CMK (cell line): ENCODE measurements at places on chromosomes 1 and 21.

DNA sequence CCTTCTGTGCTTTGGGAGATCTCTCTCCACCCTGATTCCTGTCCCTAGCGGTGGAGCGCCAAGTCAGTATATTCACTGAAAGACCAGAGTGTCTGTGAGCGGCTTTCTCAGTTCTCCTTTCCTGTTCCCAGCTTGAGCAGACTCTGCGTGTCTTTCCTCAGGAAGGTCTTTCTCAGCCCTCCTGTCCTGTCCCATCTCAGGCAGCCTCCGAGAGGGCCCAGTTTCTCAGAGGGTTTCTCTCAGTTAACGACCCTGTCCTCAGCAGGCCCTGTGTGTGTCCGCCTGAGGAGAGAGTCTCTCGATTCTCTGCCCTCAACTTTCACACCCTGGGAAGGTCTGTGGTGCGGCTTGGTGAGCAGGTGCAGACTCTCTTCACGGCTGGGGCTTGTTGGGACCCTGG lies 34.0 kb upstream of the CHIT1 start:
- no peak for DNase-seq

GRCh38 chr1:208759255-208759654 lies 515.1 kb upstream of the PLXNA2 start:
- no peak for DNase-seq

DNA sequence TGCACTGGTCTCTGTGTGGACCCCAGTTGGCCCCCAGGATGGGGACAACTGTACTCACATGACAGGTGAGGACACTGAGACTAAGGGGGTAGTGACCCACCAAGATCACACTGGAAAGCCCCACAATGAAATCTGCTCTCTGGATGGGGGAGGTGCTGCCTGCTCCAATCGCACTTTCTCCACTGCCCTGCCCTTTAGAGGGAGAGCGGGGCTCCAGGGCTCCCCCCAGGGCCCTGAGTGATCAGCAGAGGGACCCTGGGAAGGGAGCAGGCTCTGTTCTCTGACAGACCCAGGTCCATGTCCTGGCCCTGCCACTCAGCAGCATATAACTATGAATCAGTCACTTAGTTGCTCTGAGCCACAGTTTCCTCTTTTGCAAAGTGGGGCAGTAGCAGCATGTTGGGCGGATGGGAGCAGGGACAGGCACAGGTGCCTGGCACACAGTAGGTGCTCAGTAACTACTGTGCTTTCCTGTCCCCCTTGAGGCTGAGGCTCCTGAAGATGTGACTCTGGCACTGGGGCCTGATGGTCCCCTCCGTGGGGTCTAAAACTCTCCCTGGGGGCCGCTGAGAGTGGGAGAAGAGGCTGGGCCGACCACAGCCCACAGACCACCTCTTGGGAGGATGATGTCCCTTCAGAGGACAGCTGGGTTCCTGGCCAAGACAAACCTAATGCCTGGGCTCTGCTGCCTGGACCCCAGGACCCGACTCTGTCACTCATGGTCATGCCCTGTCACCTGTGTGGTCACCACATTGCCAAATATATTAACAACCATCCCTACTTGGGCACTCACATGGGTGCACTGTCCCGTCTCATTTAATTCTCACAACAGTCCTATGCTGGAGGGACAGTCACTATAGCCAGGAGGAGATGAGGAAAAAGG lies 222.7 kb downstream of the PTPRU start:
- no peak for DNase-seq

GRCh38 chr21:16117851-16118590 lies 388.2 kb downstream of the USP25 start:
- no peak for DNase-seq

DNA sequence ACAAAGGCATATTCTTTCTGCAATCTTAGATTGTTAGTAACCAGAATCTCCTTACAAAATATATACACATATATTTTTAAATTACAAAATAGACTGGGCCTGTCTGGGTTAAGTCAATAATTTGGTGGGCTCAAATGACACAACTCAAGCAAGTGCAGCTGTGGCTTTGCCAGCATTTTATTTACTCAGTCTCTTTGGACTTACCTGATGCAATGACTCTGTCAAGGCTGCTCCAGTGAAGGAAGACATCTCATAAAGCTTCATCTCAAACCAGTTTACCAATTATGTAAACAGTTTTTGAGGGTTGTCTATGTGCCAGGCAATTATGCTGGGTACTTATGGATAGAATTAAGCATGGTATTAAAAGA lies 22.8 kb upstream of the ABCA4 start:
- no peak for DNase-seq

DNA sequence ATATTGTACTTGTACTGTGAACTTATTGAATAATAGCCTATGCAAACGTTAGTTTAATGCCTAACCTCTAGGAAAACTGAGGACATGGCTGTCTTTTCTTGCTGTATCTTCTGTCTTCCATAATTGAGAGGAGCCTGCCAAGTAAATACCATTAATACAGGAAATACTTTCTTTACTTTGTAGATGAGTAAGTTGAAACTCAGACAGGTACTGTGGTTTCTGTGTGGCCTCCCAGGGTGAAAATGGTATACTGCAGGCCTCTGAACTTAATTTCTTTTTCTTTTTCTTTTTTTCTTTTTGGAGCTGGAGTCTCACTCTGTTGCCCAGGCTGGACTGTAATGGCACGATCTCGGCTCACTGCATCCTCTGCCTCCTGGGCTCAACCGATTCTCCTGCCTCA lies 208.8 kb upstream of the ADGRL4 start:
- DNase-seq, result no peak

DNA sequence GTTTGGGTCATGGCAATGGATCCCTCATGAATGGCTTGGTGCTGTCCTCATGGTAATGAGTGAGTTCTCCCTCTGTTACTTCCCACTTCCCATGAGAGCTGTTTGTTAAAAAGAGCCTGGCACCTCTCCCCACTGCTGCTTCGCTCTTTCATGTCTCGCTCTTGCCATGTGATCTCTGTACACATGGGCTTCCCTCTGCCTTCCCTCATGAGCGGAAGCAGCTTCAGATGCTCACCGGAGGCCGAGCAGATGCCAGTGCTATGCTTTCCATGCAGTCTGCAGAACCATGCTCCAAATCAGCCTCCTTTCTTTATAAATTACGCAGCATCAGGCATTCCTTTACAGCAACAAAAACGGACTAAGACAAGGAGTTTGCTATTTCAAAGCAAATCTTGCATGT lies 14.9 kb upstream of the GNPAT start:
- DNase-seq, result no peak

DNA sequence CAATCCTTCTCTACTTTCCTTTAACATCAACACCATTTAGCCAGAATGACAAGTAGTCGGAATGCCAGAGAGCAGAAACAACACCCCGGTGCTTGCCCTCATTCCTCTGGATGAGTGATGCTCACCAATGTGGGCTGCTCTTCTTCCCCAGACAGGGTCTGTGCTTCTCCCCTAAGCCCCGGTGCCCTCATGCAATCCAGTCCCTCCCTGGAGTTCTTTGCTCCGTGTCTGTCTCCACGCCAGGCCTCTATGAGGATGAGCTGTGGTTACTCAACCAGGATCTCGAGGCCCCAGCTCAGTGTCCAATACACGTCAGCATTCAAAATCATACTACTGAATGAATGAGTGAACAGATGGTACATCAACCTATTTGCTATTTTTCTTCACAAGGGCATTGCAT lies 29.7 kb upstream of the PDE9A start:
- DNase-seq, result no peak

DNA sequence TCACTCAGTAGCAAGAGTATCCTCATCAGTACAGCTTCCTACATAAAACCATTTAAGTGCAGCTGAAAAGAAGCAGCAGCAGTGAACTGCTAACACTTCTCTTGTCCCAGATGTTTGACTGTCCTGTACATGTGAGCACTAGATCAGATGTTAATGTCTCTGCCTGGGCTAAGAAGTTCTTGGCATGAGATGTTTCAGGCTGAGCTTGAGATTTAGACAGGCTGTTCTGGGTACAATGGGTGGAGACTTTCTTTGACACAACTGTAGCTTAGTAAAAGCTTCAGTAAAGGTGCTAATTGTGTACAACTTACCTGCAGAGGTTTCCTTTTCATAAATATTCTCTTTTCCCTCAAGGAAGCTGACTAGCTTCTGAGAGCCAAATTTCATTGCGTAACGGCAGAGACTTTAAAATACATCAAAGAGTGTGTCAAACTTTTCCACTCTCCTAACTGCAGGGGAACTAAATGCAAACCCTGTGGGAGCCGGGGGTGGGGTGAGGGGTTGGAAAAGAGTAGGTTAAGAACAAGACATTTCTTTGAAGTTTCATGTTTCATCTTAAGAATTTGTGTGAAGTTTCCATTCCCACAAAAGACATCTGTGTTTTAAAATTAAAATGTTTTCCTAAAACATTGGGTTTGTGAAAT lies 82.1 kb upstream of the CCDC190 start:
- DNase-seq, result no peak

GRCh38 chr1:24189528-24189927 lies 2.4 kb upstream of the IFNLR1 start:
- DNase-seq, result no peak
